Panc1 (cell line): ENCODE measurements at places on chromosomes 6 and 20.

GRCh38 chr20:63618291-63618980, 8.5 kb downstream of the GMEB2 start:
- no peak for DNase-seq

- DNase-seq: no peak
Measured at GRCh38 chr6:73455865-73456629, 4.0 kb upstream of the CGAS start.

DNA sequence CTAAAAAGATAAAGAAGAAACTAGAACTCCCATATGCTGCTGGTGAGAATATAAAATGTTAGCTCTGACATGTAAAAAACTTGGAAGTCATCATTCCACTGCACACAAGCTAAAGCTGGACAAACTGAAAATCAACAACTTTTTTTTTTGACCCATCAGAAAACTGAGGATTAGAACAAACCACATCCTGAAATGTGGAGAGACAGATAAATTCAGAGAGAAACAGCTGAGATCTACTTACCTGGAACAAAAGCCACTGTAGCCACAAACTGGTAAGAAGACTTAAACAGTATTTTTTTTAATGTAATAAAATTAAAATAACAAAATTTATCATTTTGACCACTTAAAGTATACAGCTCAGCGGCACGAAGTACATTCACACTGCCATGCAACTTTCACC, 408.5 kb upstream of the RGS17 start:
- no peak for DNase-seq

DNA sequence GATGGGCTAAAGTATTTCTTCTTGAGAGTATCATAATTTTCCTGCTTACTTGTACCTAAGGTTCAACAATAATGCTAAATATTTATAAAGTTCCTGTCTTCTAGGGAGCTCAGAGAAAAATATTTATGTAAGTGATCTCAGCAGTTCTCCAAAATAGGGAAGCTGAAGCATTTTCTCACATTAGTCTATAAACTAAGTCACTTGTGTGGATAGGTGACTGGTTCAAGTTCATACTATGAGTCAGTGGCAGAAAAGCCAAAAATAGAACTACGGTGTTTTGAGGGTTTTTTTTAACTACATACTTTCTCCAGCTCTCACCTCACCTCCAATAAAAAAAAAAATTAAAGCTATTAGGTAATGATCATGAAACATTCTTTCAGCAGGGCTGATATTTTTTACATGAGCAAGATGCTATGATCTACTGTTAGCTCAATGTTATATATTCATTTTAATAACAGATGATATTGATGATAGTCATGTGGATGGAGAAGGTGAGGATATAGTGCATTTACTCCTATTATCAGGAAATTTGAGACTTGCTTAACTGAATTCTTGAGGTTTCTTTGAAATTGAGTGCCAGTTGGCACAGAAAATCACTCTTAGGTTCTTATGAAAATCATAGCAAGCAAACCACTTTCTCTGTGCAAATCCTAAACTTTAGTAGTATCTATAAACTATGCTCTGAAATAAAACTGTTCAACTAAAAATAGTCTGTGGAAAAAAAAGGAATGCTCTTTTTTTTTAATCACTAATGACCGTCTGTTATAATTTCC, 4.1 kb upstream of the MOXD1 start:
- no peak for DNase-seq
